ENCODE measurements at places on chromosomes 5 and 9.
A peak's percentile ranks its signal among the peaks of the same experiment; 100 is the strongest.

GRCh38 chr5:54944364-54944763 lies 41.0 kb downstream of the ESM1 start:
- DNase-seq, result peak; percentile 38

- DNase-seq, result no peak
Measured at GRCh38 chr9:6929441-6930215, 171.9 kb downstream of the KDM4C start.

- no peak for DNase-seq
Measured at GRCh38 chr5:32840606-32841005, 129.5 kb downstream of the NPR3 start.

- no peak for DNase-seq
Measured at GRCh38 chr5:126744836-126745235, 32.1 kb upstream of the LMNB1 start.

GRCh38 chr5:14597080-14597479 lies 15.5 kb downstream of the OTULINL start:
- DNase-seq, result no peak

- no peak for DNase-seq
Measured at GRCh38 chr9:89365532-89365912, 47.2 kb downstream of the SECISBP2 start.

DNA sequence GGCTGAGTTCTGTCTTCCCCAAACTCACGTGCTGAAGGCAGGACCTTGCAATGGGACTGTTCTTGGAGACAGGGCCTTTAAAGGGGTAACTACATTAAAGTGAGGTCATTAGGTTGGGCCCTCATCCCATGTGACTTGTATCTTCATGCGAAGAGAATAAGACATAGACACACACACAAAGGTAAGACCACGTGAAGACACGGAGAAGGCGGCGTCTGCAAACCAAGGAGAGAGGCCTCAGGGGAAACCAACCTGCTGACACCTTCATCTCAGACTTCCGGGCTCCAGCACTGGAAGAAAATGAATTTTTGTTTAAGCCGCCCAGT lies 50.7 kb upstream of the KCNMB1 start:
- no peak for DNase-seq

DNA sequence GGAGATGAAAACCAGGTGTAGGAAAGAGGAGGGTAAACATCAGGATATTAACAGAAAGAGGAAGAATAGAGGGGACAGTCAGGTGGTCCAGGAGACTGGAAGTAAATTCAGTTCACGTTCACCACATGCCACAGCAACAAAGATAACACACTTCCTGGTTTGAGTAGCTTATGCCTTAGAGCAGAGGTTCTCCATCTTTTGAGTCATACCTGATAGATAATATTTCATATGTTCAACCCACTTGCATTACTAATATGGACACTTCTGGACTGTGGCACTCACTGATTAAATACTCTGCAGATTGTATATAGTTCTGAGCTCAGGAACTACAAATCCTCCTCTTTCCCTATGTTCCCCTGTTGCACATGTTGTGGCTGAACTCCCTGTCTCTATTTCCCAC lies 179.9 kb upstream of the NR3C1 start:
- DNase-seq, result no peak

DNA sequence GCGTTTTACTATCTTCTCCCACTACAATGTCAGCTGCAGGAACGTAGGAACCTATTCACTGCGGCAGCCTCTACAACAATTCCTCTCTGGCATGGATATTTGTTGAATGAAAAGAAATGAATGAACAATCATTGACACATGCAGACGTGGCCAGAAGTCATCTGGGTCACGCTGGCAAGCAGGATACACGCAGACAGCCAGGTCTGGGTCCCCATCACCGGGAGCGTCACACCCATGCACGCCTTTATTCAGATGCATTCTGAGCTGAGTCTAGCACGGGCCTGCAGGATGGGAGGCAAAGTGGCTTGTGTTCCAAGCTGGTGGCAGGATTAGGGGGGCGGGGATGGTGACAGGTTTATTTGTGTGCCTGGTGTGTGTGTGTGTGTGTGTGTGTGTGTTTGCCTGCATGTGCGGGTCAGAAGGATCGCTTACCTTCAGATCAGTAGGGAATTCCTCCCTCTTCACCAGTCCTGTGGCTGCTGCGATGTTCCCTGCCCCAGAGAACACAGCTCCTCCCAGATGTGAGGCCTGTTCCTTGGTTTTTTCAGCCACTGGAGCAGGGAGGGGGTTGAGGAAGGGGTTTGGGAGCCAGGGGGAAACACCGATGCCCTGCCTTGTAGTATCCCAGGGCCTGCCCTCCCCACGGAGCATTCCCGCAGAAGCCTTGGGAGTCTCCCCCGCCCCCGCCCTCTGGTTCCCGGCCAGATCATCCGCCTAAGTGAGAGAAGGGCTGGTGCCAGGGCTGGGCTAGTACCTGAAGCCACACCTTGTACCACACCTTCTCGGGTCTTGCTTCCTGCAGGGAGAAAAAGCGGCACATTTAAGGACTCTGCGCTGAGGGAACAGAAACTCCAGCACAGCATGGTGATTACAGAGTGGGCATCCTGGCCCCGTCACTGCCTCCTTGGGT lies 4.1 kb downstream of the SNCB start:
- DNase-seq, result no peak

GRCh38 chr5:175893466-175893865 lies 22.1 kb downstream of the CPLX2 start:
- no peak for DNase-seq

DNA sequence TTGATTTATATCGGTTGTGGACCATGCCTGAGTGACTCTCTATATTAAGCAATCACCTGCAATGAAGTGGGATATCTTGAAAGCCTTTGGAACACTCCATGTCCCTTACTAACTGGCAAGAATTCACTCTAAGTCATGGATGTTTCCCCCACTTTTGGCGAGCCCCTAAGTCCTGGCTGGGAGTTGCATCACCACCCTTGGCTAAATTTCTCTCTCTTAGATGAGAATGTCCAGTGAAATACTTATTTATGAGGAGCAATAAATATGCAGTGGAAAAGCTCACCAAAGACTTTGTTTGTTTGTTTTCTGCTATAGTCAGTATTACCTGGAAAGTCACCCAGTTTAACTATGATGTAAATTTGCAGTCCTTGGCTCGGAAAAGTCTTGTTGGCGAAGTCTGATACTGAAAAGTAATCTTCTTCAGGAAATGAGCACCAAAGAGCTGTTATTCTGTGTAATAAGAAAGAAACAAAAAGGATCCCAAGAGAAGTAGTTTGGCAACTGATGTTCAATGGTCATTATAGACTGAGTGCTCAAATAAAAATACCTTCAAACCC lies 333.8 kb downstream of the DMRT2 start:
- DNase-seq, result no peak

DNA sequence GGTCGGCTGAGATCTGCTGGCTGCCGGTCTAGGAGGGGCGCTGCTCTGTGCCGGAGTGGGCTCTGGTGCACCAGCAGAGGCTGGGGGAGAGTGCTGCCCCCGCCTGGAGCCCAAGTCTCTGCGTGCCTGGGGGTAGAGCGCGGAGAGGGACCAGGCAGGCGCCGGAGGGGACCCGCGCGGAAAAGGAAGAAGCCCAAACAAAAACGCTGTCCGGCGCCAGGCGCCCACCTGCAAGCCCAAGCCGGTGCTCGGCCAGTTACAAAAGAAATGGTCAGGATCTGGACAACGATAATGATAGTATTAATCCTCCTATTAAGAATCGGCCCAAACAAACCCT lies 571 bp upstream of the S1PR3 start:
- DNase-seq, result no peak

DNA sequence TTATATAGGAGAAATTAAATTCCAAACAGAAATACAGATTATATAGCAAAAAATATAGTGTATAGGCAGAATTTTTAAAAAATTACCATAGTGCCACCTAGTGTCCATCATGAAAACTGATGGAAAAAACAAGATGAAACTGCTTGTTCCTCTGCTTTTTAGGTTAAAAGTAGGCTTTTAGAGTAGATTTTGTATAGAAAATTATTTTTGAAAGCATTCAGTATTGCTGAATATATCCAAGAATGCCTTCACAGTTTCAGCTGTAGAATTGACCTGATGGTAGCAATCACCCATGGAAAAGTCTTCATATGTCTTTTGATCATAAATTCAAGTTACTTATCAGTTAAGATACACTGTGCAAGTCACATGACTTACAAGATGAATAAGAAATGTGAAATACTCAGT lies 19.7 kb downstream of the RIOK2 start:
- no peak for DNase-seq

GRCh38 chr5:77644371-77645157 lies 6.1 kb upstream of the OTP start:
- no peak for DNase-seq

DNA sequence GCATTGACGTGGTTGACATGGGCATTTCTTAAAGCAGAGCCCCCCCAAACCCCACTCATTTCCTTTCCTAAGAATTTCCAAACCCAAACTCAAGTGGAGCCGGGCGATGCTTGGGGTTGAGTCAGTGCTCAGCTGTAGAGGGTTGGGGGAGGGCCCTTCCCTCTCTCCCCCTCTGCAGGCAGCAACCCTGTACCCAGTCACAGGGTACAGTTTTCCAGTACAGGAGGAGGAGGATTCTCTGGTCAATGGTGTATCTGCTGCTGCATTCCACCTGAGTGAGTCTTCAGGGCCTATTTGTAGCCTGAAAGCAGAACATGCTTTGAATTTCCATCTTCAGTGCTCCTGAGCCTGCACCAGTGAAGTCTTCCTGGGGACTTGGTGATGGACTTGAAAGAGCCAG lies 55.8 kb downstream of the ENTREP1 start:
- peak; percentile 75 for DNase-seq

GRCh38 chr5:34511915-34512314 lies 144.2 kb upstream of the RAI14 start:
- DNase-seq, result no peak

- no peak for DNase-seq
Measured at GRCh38 chr9:5231212-5231611, at the start of gene INSL4. Gene INSL4, plus strand, starts transcription at chr9:5231419. Its CDS starts 105 bp downstream, at chr9:5231524.

DNA sequence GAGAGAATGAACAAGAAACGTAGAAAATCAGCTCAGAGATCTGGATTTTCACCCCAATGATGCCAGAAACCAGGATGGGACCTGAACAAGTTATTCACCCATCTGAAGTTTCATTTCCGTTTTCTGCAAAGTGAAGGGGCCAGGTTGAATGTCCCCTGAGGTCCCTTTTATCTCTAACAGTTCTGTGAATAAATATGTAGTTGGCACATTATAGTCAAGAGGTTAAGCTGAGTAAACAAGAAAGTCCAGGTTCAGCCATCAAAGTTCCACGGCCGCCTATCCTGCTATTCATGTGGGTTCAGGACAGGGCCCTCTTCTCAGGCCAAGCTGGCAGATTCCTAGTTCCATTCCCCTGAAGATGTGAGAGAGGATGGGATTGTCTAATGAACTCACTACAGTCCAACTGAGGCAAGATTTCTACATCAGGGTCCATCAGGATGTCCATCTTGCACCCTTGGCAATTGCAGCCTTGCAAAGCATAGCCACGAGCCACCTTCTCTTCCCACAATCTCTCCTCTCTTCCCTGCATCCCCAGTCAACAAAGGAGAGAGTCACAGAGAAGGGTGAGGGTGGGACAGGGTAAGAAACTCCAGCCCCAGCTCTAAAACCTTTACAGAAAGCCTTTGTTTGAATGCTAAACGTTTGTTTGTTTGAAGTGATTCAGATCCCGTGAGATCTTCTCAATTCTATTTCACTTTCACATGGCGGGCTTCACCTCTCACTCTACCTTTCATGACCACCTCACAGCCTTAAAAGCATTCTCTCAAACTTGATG lies 311.0 kb downstream of the SLIT3 start:
- no peak for DNase-seq

DNA sequence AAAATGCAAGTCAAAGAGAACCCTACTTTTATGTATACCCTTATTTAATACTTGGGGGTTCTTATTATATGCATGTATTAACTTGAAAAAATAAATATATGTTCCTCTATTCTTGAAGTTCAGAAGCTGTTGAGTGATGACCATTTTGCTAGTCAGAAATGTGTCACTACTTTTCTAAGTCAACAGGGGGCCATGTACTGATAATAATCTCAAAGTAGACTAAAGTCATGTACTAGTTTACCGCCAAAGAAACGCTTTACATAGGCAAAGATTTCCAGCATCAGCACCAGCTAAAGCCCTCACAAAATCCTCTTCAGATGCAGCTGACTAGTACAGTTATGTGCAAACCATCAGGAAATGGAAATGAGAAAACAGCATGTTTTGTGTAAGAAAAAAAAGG lies 5.7 kb upstream of the BHMT start:
- no peak for DNase-seq

- peak; percentile 38 for DNase-seq
Measured at GRCh38 chr5:93580063-93580926, 724 bp downstream of the NR2F1-AS1 start.

GRCh38 chr5:142500227-142500905 lies 175.5 kb upstream of the SPRY4 start:
- DNase-seq, result no peak

DNA sequence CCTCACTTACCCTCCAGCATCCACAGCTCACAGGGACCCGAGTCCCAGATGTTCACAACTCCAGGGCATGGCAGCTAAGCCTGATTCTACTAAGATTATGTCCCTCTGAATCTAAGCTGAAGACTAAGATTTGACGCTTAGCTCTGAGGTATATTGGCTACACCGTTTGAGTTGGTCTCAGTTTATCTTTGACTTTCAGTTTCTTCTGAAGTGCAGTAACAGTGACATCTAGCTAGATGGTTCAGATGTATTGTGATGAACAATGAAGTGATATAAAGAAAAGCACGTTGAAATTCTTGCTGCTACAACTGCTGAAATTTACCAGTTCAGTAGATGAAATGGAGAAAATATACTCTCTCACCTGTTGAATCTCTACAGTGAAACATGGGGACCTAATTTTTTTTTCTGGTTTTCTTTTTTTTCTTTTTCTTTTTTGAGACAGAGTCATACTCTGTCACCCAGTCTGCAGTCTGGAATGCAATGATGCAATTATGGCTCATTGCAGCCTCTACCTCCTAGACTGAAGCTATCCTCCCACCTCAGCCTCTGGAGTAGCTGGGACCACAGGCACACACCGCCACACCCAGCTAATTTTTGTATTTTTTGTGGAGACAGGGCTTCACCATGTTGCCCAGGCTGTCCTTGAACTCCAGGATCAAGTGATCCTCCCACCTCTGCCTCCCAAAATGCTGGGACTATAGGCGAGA lies 15.7 kb downstream of the RFK start:
- DNase-seq, result no peak

DNA sequence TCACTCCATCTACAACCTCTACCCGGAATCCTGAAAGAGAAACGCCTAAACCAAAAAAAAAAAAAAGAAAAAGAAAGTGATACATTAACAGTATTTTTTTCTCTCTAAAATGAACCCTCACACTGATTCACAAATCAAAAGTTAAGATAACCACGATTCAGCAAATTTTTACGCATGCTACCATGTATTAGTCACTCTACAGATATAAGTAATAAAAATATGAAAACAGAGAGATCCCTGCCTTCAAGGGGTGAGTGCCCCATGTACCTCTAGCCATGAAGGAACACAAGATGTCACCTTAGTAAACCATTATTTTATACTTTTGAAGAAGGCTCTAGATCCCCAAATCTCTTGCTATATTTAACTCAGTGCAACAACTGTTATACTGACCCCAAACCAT lies 33.4 kb downstream of the CEMIP2 start:
- peak; percentile 29 for DNase-seq

DNA sequence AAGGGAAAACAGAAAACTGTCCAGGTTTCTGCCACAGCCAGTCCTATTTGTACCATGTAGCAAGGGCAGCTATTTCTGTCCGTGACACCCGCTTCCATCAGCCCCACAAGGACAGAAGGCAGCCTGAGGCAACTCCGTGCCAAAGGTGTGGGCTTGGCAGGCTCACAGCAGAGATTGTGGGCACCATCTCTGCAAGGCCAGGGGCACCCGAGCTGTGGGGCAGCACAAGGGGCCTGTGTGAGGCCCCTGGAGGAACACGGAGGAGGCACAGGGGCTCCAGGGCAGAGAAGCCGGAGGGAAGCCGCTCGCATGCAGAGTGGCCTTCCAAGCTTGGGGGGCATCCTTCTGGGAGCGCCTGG lies 43.5 kb downstream of the COL23A1 start:
- no peak for DNase-seq

Data from fibroblast of skin of right biceps (primary cell).